CMK (cell line): ENCODE measurements at places on chromosomes 1 and 21.

DNA sequence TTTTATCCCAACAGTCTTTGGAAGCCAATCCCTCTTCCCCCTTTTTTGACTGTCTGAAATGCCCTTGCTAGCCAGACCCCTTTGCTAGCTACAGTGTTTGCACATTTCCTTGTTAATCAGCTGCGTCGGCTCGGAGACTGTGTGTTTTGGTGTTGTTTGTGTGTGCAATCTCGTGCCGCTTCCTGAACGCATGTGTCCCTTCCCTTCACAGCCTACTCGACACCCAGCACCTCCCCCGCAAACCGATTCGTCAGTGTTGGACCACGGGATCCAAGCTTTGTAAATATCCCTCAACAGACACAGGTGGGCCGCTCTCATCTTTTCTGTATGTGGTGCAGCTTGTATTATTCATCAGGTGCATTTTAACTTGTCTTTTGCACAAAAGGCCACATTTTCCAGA is 298.7 kb downstream of the TM2D1 start:
- no peak for DNase-seq

DNA sequence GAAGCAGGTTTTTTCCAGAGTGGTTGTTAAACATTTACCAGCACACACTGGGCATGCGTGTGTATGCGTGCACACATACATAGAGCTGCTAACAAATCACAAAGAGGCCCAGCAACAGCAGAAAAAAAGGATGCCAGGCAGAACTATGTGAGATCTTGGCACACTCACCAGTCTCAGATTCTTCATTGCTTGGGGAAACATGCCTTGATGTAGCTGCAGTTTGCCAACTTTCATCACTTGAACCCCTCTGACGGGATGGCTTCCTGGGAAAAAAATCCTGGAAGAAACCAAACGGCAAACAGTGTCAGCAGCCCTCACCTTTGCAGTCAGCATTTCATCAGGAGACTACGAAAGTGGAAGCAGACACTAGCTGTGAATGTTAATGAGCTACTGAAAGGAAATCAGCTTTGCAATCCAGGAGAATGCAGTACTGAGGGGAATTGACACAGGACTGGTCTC is 609.1 kb downstream of the KIF26B start:
- DNase-seq = no peak

- DNase-seq = no peak
These were observed 25.3 kb upstream of the ZNF697 start for GRCh38 chr1:119673171-119673940.

DNA sequence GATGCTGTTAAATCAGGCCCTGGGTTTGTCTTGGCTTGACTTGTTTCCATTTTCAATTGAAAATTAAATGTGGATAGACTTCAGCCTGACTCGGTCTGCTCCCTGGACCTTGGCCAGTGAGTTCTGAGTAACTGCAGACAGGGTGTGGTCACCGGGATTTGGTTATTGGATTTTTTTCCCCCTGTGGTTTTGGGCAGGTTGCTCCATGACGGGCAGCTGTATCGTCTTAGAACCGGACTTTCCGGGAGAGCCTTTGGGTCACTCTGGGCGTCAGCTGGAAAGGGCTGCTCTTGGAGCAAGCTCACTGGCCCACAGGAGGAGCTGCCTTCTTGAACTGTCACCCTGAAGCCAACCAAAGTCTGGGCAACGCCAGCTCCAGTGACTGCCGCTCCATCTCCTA is 75.0 kb downstream of the CLIC6 start:
- no peak for DNase-seq

DNA sequence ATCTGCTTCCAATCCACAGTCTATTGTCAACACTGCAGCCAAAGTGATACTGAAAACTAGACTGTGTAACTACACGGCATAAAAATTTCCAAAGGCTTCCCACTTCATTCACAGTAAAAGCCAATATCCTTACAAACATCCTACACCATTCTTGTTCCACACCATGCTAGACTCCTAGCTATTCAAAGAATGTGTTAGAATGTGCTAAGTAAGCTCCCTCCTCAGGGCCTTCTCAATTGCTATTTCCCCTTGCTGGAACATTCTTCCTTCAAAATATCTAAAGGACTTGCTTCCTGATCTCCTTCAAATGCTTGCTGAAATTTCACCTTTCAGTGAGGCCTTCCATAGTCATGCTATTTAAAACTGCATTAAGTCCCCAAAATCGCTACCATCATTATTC is 228.1 kb downstream of the AKT3 start:
- no peak for DNase-seq

GRCh38 chr1:244280859-244281258 is 170.8 kb downstream of the ADSS2 start:
- no peak for DNase-seq

- no peak for DNase-seq
These were observed 18.4 kb upstream of the TSPAN2 start for GRCh38 chr1:115107516-115108260.
